ENCODE measurements at places on chromosomes 11 and 22.

DNA sequence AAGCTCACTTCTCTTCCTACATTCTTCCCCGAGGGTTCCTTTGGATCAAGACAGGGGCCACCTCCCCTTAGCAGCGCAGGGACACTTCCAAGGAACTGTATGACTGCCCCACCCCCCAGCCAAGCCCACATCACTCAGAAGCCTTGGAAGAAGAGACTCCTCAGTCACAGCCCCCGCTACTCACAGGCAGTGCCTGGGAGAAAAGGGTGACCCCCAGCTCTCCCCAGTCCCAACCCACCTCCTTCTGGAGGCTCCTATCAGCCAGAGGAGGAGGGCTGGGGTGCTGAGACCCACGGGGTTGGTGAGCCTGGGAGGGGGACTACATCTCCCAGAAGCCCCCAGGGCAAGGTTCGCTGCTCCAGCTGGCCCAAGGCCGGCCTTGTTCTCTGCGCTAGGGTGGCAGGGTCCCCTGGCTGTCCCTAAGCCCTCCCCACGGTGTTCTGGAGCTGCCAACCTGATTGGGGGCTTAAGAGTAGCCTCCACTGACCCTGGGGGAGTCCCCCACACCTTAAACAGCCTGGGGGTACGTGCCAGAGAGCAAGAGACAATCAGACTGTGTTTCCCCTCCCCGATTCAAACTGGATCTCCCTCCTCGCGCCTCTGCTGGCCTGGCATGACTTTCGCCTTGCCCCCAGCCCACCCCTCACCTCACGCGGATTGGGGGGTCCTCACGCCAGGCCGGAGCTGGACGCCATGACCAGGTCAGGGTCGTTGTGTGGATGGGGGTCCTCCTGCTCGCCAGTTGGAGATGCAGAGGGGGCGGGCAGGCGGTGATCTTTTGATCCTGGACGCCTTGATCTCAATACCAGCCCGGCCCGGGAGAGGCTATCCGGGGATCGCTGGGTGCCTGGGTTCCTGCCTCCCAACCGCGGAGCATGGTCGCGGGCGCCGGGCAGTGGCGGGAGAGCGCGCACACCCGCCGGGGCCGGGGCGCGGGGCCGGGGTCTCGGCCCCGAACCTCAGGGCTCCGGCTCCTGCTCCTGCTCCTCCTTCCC lies 838 bp downstream of the BCL9L start:
- DNase-seq: peak; percentile 43

DNA sequence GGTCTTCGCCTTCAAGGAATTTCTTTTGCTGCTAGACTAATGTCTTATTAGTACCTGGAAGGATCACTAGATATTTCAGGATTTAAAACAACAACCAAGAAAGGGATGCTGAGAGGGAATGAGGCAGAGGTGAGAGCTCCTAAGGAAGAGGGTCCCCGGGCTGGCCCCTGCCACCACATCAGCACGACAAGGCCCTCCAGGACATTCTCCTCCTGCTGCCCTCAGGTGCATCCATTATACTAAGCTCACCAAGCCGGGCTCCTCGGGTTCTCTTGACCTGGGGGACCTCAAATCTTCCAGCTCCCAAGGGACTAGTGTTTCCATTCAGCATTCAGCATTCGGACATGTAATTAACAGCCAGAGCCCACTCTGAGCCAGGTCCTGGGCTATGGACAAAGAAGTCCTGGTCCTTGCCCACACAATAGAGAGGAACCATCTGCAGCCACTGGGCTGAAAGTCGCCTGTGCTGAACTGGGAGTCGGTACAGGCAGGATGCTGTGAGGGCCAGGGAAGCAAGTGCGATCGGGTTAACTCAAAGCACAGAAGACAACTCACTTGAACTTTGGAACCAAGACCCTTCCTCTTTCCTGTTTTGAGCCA lies 29.4 kb upstream of the OAF start:
- DNase-seq: no peak

GRCh38 chr22:43088984-43089717 lies at the start of gene TTLL1:
Gene TTLL1 (minus strand): TSS chr22:43089391. CDS start chr22:43075586, 13,805 bp downstream.
- DNase-seq: peak; percentile 89

- peak; percentile 80 for DNase-seq
These were observed 136.4 kb downstream of the RBFOX2 start for GRCh38 chr22:35892192-35892591.

- DNase-seq: no peak
These were observed at the start of gene MGAT3 for GRCh38 chr22:39456522-39457197. Gene MGAT3 (plus strand): TSS chr22:39457012. CDS start chr22:39487348, 30,336 bp downstream.

- DNase-seq: no peak
These were observed 101.1 kb upstream of the IGLL5 start for GRCh38 chr22:22786301-22787115.

GRCh38 chr22:46116491-46116958 lies 33.8 kb upstream of the PPARA start:
- peak; percentile 91 for DNase-seq

GRCh38 chr11:86134580-86135318 lies 65.9 kb upstream of the PICALM start:
- DNase-seq: no peak

- peak; percentile 6 for DNase-seq
These were observed 68.0 kb downstream of the USP47 start for GRCh38 chr11:11909727-11910126.

GRCh38 chr11:62406034-62406433 lies 12.8 kb upstream of the SCGB1A1 start:
- DNase-seq: no peak

- no peak for DNase-seq
These were observed 125.0 kb downstream of the RAB38 start for GRCh38 chr11:88050247-88050646.

- no peak for DNase-seq
These were observed 83.4 kb downstream of the MRTFA start for GRCh38 chr22:40553014-40553554.
